ENCODE measurements at places on chromosomes 4 and X.

DNA sequence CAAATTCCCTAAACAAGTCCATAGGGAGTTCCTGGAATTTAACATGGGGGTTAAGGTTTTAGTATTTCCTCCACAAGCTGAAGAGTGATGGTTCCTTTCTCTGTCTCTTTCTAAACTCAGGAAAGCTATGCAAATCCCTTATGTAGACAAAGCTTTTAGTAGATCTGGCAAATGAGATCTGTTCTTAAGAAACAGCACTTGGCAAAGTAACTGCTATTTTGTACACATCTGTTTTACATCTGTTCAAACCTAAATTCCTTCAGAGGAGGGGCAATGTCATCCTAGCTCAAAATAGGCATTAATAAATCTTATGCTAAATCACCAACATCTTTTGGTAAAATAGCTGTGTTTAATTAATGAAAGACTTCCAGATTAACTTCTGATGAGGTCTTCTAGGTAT is 137.8 kb upstream of the TBC1D9 start:
- DNase-seq: no peak

DNA sequence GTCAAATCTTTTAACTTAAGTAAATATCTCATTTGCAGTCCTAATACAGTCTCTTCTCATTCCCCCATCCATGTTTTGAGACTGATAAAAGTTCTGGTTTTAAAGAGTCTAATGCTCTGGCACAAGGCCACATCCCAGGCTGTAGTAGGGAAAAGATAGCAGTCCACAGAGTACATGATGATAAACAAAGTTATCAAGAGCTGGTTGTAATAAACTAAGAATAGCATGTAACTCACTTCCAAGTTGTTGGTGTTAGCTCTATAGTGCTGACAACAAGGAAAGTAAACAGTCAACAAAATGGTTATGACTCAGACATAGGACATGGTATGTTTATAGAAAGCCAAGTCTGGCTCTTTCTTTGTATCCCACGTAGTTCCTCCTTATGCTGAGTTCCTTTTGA is 21.8 kb upstream of the AREG start:
- no peak for DNase-seq

DNA sequence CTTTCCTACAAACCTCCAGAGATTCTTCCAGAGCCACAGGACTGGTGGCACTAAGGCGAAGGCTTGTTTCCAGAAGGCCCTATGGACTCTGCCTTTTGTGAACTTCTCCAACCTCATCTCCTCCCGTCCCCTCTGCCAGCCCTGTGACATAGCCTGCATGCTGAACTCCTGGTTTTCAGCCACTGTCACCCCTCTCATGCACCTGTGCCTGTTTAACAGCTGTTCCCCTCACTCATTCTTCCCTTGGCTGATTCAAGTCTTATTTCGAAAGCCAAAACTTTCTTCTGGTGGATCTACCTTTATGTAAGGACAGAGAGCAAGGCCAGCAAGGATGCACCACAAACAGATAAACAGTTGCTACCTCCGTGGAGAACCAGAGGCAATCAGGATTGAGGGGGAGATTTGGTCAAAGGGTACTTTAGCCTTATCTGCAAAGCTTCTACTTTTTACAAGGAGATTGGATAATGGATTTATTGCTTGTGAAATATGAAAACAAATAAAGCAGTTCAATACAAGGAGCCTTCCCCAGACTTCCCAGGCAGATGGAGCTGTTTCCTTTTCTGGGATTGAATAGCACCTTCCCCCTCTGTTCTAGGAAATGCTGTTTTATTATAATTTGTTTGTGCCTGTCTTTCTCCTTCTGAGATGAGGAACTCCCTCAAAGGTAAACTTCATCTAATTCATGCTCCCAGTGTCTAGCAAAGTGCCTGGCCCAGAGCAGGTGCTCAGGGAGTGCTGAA is 5.7 kb downstream of the CITED1 start:
- DNase-seq: no peak

DNA sequence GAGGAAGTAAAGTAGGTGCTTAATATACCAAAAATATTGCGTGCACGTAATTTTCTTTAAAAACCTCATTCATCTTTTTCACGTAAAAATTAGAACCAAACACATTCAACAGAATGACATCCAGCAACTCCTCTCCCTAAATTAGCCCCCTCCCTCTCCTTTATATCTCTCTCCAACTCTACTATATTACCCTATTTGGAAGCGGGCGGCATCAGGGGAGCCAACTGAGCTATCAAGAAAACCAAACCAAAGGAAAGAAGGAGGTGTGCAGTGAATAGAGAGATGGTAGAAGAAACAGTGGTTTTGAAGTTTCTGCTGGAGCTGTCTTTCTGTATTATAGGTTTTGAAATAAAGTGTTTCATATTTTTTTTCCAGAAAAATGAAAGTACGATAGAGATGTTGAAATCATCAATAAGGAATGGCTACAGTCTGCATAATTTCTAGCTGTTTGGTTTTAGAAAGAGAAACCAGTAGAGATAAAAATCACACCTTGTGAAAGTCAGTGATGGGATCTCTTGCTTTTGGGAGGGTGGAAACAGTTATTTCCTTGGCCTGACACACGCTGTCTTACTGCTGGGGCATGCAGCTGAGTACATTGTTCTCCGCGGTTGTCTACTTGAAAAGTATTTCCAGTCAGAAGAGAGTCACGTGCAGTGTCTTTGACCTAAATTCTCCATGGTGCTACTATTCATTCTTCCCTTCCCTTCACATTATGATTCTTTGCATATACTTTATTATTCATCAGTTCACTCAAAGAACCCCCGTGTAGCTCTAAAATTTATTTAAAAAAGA is 94.1 kb upstream of the WDR17 start:
- DNase-seq: no peak

DNA sequence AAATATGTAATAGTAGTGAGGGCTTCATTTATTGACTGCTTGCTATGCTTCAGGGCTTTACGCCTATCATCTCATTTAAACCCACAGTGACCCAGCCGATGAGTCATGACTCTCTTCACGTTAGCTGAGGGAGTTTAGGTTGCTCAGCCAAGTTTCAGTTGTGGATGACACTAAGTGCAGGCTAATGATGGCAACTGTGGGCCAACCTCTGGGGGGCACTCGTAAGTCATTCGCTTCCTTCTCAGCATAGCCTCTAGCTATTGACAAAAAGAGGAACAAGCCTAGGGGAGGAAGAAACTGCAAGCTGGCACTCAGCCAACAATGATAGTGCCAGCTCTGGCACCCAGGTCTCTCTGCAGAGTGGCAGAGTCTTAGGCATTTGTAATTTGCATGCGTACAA is 325.0 kb downstream of the ARHGAP10 start:
- peak; percentile 43 for DNase-seq

DNA sequence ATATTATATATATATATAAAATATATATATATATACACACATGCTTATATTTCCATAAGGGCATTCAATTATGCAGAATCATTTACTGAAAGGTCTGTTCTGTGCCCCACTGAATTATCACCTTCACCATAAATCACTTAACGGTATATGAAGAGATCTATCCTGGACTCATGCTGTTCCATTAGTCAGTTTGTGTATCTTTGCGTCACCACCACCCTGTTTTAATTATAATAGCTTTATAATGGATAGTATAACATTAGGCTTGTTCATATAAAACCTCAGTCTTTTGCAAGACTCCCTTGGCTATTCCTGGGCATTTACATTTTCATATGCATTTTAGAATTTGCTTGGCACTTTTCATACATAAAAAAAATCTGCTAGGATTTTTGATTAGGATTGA is 19.1 kb downstream of the WDR17 start:
- DNase-seq: no peak

DNA sequence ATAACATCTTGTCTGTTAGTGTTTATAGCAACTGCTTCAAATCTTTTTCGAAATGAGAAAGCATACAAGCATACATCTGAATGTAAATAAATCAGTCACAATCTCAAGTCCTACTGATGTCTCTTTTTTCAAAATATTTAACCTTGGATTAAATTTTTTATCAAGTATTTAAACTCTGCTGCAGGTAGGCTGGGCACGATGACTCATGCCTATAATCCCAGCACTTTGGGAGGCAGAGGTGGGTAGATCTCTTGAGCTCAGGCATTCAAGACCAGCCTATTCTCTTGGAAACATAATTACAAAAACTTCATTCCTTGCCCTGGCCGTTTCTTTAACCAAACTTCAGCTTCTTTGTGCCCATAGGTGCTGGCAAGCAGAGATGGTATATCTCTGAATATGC is 540.3 kb upstream of the GALNT7 start:
- no peak for DNase-seq

DNA sequence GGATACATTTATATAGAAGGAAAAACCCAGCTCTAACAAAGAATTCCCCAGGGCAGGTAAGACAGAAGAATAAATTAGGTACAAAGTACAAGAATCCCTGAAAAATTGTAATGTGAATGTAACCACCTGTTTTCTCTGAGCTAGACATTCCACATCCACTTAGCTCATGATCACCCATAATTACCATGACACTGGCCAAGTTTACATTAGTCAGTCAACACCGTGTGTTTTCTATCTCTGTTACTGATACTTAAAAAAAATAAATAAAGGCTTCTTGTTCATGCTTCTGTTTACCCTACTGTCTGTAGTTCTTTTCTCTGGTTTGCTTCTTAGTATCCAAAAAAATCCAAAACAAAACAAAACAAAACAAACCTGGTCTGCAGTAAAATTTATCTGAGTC is 66.0 kb downstream of the CBLL2 start:
- no peak for DNase-seq

DNA sequence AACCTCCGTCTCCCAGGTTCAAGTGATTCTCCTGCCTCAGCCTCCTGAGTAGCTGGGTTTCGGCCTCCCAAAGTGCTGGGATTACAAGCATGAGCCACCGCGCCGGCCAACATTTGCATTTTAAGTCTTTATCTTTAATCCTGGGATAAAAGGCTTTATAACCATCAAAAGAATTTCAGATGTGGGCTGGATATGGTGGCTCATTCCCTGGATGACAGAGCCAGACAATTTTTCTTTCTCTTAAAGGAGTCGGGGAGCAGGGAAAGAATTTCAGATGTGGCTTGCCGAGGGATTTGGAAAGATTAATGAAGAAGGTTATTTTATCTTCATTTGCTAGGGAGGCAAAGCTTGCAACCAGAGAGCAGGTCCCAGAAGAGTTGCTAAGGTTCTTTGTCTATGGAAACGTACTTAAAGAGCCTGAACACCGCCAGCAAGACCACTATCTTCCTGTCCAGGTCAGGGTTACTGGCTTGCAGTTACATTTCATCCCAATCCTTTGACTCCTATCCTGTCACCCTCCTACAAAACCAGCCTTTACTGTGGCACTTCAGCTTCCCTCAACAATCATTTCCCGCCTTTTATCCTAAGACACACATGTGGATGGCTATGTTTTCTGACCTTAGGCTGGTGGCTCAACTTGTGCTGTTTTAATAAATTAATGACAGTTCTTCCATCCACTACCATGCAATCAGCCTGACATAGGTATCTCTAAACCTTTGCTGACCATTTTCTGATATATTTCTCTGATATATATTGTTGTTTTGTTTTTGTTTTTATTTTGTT is 3.9 kb upstream of the KLHL8 start:
- no peak for DNase-seq

- no peak for DNase-seq
These were observed 21.8 kb downstream of the SH3TC1 start for GRCh38 chr4:8220661-8221450.

- no peak for DNase-seq
These were observed 32.2 kb upstream of the MAGEA10 start for GRCh38 chrX:152170621-152171020.

GRCh38 chrX:123093792-123094191 is 90.3 kb upstream of the GRIA3 start:
- DNase-seq: no peak

DNA sequence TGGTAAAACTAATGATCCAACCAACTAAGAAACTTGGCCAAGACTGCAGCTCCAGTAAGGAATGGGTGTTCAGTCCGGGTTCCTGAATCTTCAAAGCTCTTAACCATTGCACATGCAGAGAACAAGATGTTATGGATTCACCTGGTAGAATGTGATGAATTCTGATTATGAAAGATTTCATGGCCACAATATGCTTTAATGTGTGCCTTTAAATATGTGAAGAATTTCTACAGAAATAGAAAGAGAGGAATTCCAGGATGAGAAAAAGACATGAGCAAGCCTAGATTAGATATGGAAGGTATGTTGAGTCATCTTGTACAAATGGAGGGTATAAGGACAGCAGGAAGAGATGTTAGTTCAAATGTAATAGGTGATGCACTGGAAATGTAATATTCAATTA is 472.2 kb upstream of the TENM3 start:
- DNase-seq: no peak

- DNase-seq: no peak
These were observed 76.4 kb downstream of the RAPGEF2 start for GRCh38 chr4:159178979-159179969.

GRCh38 chrX:120561634-120562568 is 1.1 kb upstream of the CUL4B start:
- DNase-seq: no peak

- DNase-seq: no peak
These were observed 26.1 kb upstream of the PRDM8 start for GRCh38 chr4:80171251-80171650.

DNA sequence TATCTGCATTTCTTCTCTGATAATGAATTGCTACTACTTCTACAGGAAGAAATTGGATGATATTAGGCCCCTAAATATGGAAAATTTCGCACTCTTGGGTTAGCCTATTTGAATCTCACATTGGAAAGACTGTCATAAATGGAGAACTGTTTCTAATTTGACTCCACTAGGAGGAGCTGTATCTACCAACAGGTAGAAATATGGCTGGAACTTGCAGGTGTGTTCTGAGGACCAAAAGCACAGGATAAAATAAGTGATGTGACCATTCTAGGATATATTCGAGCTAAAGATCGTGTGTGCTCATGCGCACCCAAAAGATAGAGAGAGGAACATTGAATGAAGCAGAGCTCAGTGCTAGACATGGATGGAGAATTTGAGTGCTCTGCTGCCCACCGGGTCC is 4.8 kb upstream of the NKAP start:
- DNase-seq: no peak

DNA sequence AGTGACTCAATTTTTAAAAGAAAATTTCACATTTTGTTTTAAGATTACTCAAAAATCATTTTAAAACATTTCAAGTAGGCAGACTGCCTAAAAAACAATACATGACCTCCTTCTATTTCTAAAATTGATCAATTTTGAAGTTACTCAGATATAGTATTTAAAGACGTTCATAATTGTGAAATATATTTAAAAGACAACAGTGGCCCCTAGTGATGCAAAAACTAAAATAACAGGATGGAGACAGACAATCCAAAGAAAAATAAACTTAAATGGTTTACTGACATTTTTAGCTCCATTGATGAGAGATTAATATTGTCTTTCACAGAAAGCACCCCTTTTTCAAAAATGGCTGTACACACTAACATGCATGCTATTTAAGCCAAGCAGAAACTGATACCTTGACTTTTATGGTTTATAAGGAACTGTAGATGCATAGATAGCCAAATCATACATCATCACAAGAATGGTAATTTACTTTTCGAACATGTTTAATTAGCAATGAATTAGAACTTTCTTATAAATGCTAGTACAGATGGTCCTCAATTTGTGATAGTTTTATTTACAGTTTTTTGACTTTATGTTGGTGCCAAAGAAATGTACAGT is 69.8 kb upstream of the FAT4 start:
- no peak for DNase-seq

- DNase-seq: no peak
These were observed 50.9 kb downstream of the REPS2 start for GRCh38 chrX:16997313-16997712.
